ENCODE measurements at places on chromosomes 16 and 17.

GRCh38 chr16:316741-317464 is 33.9 kb downstream of the PDIA2 start:
- DNase-seq, result no peak

- DNase-seq, result no peak
Observed at GRCh38 chr17:47207143-47208067, 1.7 kb upstream of the MYL4 start.

DNA sequence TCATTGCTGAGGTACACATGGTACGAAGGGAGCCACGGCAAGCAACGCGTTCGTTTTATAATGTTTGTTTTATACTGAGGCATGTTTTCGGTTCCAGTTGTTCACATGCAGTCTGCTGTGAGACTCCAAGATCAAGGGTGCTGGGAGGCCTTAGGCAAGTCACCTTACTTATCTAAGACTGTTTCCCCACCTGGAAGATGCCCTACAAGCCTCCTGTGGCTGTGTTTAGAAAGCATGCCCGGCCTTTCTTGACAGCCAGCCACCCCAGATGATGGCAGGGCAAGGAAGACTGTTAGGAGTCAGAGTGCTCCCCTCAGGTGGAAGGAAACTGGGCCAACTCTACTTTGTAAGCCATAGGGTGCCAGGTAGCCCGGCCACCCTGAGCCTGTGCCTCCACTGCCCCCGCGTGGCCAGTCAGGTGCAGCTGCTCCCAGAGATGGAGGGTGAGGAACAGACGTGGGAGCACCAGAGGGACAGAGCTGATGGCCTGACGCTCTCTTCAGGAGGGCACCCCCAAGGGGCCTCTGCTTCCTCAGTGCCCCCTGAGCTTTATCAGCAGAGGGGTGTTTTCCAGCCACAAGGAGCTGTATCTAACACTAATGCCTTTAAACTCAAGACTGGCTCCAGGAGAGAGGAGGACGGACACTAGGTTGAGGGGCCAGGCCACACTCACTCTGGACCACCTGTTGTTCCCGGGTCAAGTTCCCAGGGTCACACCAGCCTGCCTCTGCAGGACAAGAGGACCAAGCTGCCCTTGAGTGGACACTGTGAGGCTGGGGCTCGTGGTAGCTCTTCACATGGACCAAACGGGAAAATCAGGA is 5.4 kb downstream of the NAT9 start:
- no peak for DNase-seq

- no peak for DNase-seq
Observed at GRCh38 chr17:5942687-5943086, 127.5 kb upstream of the WSCD1 start.

DNA sequence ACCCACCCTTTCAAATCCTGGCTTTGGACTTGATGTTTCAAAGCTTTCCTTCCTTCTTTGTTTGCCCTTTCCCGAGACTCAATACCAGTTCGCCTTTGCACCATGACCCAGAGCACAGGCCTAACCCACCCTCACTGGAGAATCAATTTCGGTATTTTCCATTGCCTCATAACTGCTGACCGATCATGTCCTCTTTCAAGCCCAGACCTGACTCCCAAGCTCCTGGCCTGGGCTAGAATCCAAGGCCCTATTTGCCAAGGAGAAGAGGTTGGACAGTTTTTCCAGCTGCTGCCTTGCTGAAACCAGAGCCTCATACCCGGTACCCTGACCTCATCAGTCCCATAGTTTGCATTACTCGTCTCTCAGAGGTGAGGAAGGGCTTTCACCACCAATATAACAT is 35.3 kb upstream of the HELZ start:
- DNase-seq, result peak; percentile 28

DNA sequence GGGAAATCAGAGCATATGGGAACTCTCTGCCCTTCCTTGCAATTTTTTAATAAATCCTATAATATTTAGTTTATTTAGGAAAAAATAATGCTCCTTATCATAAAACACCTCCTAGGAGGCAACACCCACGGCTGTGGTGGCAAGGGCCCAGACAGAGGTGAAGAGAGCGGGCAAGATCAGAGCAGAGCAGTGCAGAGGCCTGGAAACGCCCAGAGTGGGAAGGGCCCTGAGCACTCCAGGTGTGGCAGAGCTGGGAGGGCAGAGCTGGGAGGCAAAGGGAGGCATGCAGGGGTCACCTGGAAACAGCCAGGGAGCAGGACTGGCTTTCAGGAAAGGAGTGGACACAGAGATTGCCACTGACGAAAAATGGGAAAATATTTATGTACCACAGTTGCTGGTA is 17.3 kb downstream of the FBXO31 start:
- DNase-seq, result no peak

GRCh38 chr17:38900978-38901656 is 24.3 kb upstream of the LASP1NB start:
- DNase-seq, result peak; percentile 99

- no peak for DNase-seq
Observed at GRCh38 chr17:77555121-77555591, 403.3 kb upstream of the TNRC6C start.

DNA sequence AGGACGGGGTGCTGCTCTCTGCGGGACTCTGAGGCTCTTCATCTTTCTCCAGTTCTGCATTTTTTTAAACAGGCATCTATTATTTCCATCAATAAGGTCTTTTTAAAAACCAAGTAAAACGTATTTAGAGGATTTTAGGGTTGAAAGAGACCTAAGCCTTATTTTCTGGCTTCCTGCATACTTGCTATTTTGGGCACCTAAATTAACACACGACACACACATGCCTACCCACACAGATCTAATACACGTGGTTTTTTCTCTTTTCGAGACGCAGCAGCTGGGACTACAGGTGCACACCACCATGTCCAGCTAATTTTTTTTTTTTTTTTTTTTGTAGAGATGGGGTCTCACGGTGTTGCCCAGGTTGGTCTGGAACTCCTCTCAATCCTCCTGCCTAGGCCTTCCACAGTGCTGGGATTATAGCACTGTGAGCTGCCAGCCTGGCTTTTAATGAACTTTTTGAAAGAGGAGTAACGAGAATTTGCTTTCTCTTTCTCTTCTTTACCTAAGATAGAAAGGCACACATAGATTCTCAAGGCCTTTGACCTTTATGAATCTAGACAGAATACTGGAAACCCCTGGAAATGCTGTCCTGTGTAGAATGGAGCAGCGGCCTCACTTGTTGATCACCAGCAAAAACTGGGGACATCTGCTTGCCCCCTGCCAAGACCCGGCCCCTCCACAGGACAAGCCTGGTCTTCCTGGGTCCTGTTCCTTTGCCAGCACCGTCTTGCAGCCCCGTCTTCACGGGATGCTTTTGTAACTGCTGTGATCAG is 13.8 kb downstream of the DNAAF8 start:
- DNase-seq, result no peak

GRCh38 chr17:64115822-64116534 is 14.0 kb downstream of the ERN1 start:
- peak; percentile 95 for DNase-seq

DNA sequence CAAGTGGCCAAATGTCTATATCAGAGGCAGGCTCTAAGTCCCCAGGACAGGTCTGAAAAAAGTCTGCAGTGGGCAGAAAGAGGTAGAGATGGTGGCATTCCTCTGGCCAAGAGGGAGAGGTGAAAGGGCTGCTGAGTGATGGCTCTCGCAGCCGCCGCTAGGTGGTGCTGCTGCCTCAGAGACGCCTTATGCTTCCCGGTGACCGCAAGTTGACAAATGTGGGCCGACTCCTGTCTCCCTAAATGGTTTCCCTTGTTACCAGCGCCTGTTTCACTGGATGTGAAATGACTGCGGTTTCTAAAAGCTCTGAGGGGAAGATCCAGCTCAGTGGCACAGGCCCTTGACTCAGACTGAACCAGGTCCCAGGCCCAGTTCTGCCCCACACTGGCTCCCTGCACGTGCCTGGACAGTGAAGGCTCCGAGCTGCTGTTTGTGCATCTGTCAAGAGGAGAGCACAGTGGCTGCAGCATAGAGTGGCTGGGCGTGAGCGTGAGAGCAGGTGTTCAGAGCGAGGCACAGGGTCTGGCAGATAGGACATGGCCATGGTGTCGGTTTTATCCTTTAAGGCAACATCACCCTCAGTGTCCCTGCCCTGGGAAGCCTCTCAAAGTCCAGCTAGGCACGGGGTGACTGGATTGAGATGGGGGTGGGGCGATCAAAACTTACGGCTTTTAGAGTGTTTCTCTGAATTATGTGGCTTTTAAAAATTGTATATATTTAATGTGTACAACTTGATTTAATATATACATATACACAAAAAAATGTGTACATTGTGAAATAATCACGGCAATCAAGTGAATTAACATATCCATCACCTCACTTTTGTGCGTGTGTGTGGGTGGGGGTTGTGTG is 19.9 kb downstream of the CLEC16A start:
- DNase-seq, result peak; percentile 85

GRCh38 chr17:80780381-80781198 is 211.1 kb upstream of the CHMP6 start:
- no peak for DNase-seq

- no peak for DNase-seq
Observed at GRCh38 chr17:49738456-49739163, 25.3 kb downstream of the FAM117A start.

- no peak for DNase-seq
Observed at GRCh38 chr16:19566362-19566761, 10.9 kb downstream of the VPS35L start.

DNA sequence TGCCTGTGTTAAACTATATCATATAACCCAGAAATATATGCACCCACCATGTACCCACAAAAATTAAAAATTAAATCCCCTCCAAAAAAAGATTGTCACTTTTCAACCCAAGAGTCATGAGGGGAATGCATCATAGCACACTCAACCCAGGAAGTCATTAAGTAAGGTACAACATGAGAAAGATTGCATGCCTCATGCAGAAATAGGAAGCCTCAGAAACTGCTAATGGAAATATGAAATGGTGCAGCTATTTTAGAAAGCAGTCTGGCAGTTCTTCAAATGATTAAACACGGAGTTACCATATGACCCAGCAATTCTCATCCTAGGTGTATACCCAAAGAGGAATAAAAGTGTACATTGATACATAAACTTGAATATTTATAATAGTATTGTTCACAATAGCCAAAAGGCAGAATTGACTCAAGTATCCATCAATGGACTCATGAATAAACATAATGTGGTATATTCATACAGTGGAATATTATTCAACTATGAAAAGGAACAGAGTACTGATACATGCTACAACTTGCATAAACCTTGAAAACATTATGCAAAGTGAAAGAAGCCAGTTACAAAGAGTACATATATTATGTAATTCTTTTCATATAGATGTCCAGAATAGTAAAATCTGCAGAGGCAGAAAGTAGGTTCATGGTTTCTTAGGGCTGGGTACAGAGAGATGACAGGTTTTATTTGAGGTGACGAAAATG is 70.4 kb downstream of the TMEM100 start:
- DNase-seq, result no peak

DNA sequence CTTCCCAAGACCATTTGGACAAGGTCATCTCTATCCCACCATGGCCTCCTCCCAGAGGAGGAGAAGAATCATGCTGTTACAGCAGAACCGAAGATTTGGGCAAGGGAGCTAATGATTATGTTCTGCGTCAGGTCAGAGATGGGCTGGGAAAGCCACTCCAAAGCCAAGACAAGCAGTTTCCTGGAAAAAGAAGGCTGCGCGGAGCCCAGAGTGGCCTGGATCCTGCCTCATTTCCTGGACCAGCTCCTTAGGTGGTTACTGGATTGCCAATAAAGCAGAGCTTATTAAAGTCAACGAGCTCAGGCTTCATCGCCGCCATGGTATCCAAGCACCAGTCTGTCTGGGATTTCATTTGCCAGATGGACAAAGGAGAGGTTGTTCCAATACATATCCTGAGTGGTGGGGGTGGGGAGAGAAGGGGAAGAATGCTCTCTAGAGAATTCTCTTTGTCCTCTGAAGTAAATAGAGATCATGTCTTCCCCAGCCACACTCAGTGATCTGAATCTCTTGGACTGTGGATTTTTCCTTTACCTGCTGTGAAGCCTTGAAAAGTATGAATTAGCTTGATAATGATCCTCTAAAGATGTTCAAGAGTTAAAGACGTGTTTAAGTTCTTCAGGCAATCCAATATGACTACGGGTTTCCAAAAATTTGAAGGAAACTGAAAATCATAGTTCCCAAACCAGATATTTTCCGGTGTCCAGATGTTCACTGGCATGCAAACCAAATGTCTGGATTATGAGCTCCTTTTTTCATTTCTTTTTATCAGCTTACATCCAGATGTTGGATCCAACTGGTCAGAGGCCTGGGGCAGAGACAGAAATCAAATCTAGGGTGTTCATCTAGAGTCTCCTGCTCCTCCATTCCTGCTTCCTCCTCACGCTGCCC is 17.7 kb downstream of the PRAC1 start:
- no peak for DNase-seq

DNA sequence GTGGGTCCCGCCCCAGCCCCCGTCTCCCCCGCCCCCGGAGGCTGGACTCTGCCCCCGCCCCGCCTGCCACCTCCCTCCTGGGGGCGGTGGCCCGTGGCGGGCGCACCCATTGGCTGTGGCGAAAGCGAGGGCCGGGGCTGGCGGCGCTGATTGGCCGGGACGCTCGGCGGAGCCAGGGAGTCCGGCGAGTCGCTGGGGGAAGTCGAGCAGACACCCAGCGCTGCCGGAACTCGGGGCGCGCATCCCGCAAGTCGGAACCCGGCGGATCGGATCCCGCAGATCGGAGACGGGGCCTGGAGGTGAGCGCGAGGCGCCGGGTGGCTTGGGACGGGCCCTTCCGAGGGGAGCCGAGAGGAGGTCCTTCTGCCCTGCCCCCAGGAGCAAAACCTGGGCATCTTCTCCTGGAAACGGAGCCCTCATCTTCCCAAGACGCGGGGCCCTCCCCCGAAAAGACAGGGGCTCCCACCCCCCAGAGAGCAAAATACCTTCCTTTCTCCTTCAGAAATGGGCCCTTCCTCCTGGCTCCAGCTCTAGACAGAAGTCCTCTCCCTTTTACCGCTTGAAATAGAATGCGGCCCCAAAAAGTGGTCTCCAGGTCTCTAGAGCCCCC is at the start of gene ABAT:
Gene ABAT (plus strand): TSS at position 205 of the 610 bp plus-strand sequence. CDS start 61,123 bp downstream, outside the sequence.
- DNase-seq, result peak; percentile 75

GRCh38 chr16:82832821-82833220 is 206.1 kb downstream of the CDH13 start:
- DNase-seq, result peak; percentile 45

GRCh38 chr17:17782523-17783115 is 54.2 kb downstream of the SREBF1 start:
- DNase-seq, result no peak

Data from fibroblast of villous mesenchyme (primary cell).